ENCODE measurements at places on chromosomes 4 and X. TPM values are rescaled to one million over a fixed set of nuclear protein-coding genes. Genes with fewer than 3 reads are reported as not detected.

GRCh38 chr4:187059021-187059420 lies 335.4 kb upstream of the FAT1 start:
- no peak overlapping the region for H3K4me3 ChIP-seq
- DNase-seq = no peak
- H3K27ac ChIP-seq = no peak overlapping the region
- no peaks in the 10 kb centered on the region for H3K4me1 ChIP-seq

DNA sequence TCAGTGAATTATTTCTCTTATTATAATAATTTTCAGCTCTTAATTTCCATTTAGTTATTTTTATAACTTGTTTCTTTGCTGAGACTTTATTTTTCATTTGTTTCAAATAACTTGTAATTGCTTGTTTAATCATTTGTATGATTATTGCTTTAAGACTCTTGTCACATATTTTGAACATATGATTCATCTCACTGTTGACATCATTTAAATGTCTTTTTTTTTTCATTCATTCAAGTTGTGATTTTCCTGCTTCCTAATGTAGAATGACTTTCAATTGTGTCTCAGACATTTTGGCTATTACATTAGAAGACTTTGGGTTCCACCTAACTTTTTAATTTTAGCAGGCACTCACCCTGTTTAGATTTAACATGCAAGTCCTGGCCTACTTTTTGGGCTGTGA lies 234.8 kb upstream of the DIPK2B start:
- DNase-seq = no peak
- no peaks in the 10 kb centered on the region for H3K36me3 ChIP-seq
- H3K4me3 ChIP-seq = no peak overlapping the region
- H3K27ac ChIP-seq = no peak overlapping the region

GRCh38 chrX:56728321-56728720 lies 722 bp upstream of the NBDY start:
- H3K27ac ChIP-seq = peak overlapping the region; percentile 20
- H3K4me3 ChIP-seq = peak overlapping the region; percentile 49
- no peak for DNase-seq
- H3K4me1 ChIP-seq = peaks cover 19% of the 10 kb centered on the region
- H3K27me3 ChIP-seq = no peaks in the 10 kb centered on the region
- peaks cover 2% of the 10 kb centered on the region for H3K36me3 ChIP-seq

GRCh38 chrX:24146283-24146949 lies 3.1 kb upstream of the ZFX start:
- H3K27ac ChIP-seq = peak overlapping the region; percentile 77
- H3K36me3 ChIP-seq = peaks cover 9% of the 10 kb centered on the region
- H3K4me3 ChIP-seq = peak overlapping the region; percentile 54
- peaks cover 39% of the 10 kb centered on the region for H3K4me1 ChIP-seq

DNA sequence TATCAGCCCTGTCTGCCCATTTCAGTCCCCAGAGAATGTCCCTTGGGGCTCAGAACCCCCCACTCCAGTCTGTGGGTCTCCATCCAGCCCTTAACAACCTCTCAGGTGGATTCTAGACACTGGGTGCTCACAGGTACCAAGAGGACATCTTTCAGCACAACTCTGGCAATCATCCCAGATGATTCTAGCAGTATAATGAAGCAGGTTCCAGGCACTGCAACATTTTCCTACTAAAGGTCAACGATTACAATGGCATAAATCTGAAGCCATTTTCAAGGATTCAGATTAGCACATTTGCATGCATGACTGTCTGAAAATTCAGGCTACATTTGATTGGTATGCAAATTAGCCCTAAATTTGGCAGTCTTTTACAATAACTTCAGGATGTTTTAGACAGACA lies 10.0 kb downstream of the SLC2A9 start:
- H3K36me3 ChIP-seq = no peaks in the 10 kb centered on the region
- no peaks in the 10 kb centered on the region for H3K27me3 ChIP-seq
- no peak overlapping the region for H3K4me3 ChIP-seq
- DNase-seq = no peak

GRCh38 chrX:13293700-13294099 lies 26.2 kb downstream of the ATXN3L start:
- H3K4me3 ChIP-seq = no peak overlapping the region
- H3K27me3 ChIP-seq = no peaks in the 10 kb centered on the region
- H3K36me3 ChIP-seq = no peaks in the 10 kb centered on the region
- no peaks in the 10 kb centered on the region for H3K4me1 ChIP-seq

GRCh38 chrX:77640702-77641101 lies 145.3 kb downstream of the ATRX start:
- no peak overlapping the region for H3K27ac ChIP-seq
- no peak for DNase-seq
- H3K27me3 ChIP-seq = no peaks in the 10 kb centered on the region
- H3K36me3 ChIP-seq = peaks cover 60% of the 10 kb centered on the region
- no peaks in the 10 kb centered on the region for H3K4me1 ChIP-seq
- no peak overlapping the region for H3K4me3 ChIP-seq

DNA sequence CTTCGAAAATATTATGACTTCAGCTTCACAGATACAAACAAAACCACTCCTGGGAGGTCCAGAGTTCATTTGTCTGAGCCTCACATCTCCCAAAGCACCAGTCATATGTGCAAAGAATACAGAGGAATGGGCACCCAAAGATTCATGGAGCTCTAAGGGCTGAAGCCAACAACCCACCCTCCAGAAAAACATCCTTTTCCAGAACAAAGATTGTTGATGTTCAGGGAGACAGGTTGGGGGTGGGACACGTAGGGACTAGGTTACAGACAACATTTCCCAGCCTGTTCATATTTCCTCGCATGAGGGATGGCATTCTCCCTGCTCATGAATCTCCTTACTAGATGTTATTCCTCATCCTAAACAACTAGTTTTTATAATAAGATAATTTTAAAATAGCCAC lies 71.2 kb downstream of the METTL14 start:
- peaks cover 13% of the 10 kb centered on the region for H3K36me3 ChIP-seq
- no peaks in the 10 kb centered on the region for H3K4me1 ChIP-seq
- H3K27me3 ChIP-seq = no peaks in the 10 kb centered on the region
- H3K4me3 ChIP-seq = no peak overlapping the region
- no peak overlapping the region for H3K27ac ChIP-seq
- DNase-seq = no peak

DNA sequence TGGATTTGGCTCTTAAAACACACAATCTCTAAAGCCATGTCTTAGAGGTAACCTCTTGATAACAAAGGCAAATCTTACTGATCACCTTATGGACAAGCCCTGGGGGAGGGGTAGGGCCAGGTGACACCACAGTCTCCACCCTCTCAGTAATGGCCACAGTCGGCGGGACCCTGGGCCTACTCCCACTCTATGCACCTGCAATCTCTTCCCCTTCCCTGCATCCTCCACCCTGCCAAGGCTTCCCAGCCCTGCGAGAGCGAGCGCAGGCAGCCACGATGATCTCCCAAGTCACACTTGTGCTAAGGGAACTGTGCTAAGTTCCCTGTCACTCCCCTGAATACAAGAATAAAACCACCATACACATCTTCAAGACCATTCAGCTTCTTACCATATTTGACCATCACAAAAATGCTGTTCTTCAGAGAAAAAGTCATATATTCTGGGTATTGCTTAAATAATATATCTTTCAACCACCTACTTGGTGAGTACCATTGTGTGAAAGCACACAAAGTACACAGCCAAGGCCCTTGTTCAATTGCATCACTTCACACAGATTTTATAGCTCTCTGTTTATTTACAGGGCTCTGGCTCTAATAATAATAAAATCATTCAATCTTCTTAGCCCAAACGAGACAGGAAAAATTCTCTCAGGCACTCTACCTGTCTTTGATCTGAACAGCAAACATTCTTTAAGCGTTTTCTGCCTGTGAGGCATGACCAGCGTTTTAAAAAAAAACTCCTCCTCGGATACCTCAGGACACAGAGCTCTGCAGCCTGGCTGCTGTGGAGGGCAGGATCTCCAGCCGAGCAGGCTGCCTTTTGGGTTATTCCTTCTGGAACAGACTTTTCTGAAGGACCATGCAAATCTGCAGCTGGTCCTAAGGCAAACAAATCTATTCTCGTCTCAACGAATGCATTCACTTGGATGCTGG lies 115.7 kb upstream of the MAP3K15 start:
- no peak for DNase-seq
- peaks cover 49% of the 10 kb centered on the region for H3K4me1 ChIP-seq
- H3K4me3 ChIP-seq = no peak overlapping the region
- no peaks in the 10 kb centered on the region for H3K27me3 ChIP-seq

GRCh38 chr4:121726642-121727268 lies 30.0 kb upstream of the ANXA5 start:
- H3K27me3 ChIP-seq = peaks cover 7% of the 10 kb centered on the region
- no peak overlapping the region for H3K27ac ChIP-seq
- no peak overlapping the region for H3K4me3 ChIP-seq
- no peaks in the 10 kb centered on the region for H3K36me3 ChIP-seq
- no peak for DNase-seq
- H3K4me1 ChIP-seq = peaks cover 3% of the 10 kb centered on the region

- no peaks in the 10 kb centered on the region for H3K4me1 ChIP-seq
- H3K4me3 ChIP-seq = no peak overlapping the region
- H3K27ac ChIP-seq = no peak overlapping the region
- H3K36me3 ChIP-seq = no peaks in the 10 kb centered on the region
- H3K27me3 ChIP-seq = no peaks in the 10 kb centered on the region
Measured at GRCh38 chrX:7815166-7815805, 27.7 kb upstream of the VCX start.

- DNase-seq = no peak
- no peaks in the 10 kb centered on the region for H3K4me1 ChIP-seq
- no peak overlapping the region for H3K4me3 ChIP-seq
- no peak overlapping the region for H3K27ac ChIP-seq
Measured at GRCh38 chr4:87803421-87803820, 4.1 kb downstream of the IBSP start.

GRCh38 chr4:79882806-79883205 lies 190.2 kb downstream of the ANTXR2 start:
- no peaks in the 10 kb centered on the region for H3K36me3 ChIP-seq
- peaks cover 2% of the 10 kb centered on the region for H3K27me3 ChIP-seq
- H3K4me3 ChIP-seq = no peak overlapping the region
- no peaks in the 10 kb centered on the region for H3K4me1 ChIP-seq
- DNase-seq = no peak

TRAM1L1 gene
- total RNA-seq = not detected

PAGE5 gene
- not detected for total RNA-seq

CXCL11 gene
- not detected for total RNA-seq

LRCH2 gene
- total RNA-seq = not detected

PNMA5 gene
- total RNA-seq = not detected

ZNF157 gene
- 0.32 TPM for total RNA-seq

F8A2 gene
- not detected for total RNA-seq

ATP1B4 gene
- not detected for total RNA-seq

FAM184B gene
- total RNA-seq = 0.03 TPM

NIPAL1 gene
- total RNA-seq = 1.1 TPM

RIPPLY1 gene
- total RNA-seq = not detected

RIBC1 gene
- total RNA-seq = 1.1 TPM

CWH43 gene
- total RNA-seq = not detected

NAA11 gene
- total RNA-seq = not detected

All from activated CD8-positive, alpha-beta T cell treated with anti-CD3 and anti-CD28 coated beads, Interleukin-2, amount 10 ng/mL, durations not matched to agents 7 days and 5 days (primary cell).